ENCODE measurements at places on chromosomes 5 and 9.

DNA sequence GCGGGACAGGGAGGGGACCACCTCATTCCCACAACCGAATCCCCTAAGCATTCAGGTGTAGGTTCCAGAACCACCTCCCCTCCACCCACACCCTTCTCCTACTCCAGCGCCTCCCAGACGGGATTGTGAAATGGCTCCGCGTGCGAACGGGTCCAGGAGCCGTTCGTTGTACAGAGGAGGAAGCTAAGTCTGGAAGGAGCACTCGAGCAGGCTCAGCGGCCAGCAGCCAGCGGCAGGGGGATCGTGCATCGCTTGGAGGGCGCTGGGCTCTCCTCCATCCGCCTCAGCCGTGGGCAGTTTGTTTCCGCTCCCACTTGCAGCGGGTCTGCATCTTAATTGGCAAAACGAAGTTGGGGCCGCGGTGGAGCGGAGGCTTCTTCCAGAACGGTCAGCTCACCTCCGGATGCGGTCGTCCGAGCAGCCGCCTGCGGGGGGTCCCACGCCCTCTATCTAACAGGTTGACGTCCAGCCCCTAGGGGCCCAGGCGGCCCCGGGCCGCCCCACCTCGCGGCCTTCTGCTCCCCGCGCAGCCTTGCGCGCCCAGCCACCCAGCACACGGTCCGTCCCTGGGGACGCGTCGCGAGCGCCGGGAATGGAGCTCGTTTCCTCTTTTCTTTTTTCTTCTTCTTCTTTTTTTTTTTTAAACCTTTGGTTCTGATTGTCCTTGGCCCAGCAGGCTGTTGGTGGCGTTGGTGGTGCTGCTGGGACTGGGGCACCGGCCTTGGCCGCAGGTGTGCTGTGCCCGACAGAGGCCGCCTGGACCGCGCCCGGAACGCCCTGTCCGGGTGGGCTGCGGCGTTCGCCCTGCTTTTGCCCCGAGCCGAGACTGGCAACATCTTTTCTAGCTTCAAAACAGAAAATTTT lies 3.9 kb upstream of the BARX1 start:
- no peak for DNase-seq

- no peak for DNase-seq
These were observed 285.9 kb downstream of the ARL15 start for GRCh38 chr5:54024466-54024865.

DNA sequence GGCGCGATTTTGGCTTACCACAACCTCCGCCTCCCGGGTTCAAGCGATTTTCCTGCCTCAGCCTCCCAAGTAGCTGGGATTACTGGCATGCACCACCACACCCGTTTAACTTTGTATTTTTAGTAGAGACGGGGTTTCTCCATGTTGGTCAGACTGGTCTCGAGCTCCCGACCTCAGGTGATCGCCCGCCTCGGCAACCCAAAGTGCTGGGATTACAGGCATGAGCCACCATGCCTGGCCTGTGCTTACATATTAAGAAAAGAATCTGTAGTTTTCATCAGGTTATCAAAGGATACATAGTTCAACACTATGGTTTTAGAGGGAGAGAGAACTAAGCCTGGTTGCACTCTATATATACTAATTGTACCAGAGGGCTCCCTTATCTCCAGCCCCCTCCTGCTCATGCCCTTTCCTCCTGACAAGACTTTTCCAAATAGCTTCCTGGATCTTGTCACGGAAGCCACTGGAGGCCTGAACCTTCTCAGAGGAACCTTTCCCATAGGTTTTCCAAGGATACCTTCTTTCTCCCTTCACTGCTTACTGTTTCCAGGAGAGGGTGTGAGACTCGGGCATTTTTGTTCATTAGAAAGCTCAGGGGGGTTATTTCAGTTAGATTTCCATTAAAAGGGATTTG lies 53.1 kb downstream of the SLC44A1 start:
- no peak for DNase-seq

DNA sequence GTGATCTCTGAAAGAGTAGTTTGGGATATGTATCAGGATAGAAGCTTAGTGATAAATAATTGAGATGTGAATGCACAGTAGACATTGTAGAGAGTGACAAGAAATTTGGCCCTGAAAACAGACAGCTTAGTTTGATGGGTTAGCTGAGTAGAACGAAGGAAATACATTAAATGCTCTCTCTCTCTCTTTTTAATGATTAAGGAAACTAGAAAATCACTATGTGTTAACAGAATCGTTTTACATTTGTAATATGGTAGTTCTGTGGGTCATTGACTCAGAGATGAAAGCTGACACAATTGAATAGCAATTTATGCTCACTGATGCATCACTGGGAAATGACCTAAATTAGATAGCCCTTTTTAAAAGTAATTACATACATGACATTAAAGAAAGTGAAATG lies 739.8 kb upstream of the PTPRD start:
- no peak for DNase-seq

DNA sequence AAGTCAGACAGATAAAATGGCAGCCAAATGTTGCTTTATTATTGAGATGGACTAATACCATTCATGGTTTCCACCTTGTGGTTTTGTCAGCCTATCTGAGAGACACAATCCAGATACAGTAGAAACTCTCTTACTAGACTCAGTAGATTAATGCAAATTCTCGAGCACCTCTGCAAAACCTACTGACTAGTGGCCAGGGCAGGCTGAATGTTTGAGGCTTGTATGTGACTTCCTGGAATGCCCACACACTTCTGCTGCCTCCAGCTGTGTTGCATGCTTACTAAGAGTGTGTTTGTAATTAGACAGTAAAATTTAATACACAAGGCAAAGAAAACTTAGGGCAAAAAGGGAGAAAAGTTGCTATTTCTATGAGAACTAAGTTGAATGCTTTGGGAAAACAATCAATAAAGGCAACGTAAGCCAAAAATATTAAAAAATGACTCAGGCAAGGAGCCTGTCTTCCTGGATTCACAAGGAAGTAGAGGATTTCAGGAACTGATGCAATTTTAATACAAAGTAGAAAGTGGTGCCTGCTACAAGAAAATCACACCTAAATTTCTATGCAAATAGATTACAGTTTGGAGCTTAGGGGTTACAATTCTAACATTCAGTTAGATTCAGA lies 30.2 kb upstream of the CCNG1 start:
- DNase-seq: no peak

GRCh38 chr5:54964405-54964804 lies 21.0 kb downstream of the ESM1 start:
- no peak for DNase-seq

DNA sequence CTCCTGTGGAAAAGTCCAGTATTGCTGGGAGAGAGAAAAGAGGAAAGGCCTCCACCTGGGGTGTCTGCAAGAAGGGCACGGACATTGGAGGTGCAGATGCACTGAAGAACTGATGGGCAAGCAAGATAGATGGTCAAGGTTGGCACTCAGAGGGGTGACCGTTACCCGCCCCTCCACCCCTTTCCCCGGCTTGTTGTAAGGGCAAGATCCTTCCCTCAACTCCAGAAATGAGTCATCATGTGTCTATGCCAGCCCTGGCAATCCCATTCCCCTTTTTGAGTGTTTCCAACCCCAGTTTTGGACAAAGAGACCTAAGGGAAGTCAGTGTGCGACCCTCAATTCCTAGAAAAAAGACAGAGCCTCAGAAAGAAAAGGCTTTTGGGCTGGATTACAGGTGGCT lies 34.9 kb upstream of the ATP6V1G1 start:
- no peak for DNase-seq

DNA sequence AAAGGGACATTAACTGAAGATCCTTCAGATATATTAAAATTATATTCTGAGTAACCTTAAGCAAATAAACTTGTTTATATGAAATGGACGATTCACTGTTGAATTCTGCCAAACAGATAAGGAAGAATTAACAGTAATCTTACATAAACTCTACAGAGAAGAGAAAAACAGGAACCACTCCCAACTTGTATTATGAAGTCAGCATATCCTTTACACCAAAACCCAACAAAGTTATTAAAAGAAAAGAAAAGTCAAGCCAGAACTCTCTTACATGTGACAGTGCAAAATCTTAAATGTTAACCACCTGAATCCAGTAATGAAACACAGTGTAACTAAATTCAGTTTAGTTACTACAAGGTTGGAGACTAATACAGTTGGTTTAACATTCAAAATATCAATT lies 185.8 kb downstream of the DEPDC1B start:
- DNase-seq: no peak

DNA sequence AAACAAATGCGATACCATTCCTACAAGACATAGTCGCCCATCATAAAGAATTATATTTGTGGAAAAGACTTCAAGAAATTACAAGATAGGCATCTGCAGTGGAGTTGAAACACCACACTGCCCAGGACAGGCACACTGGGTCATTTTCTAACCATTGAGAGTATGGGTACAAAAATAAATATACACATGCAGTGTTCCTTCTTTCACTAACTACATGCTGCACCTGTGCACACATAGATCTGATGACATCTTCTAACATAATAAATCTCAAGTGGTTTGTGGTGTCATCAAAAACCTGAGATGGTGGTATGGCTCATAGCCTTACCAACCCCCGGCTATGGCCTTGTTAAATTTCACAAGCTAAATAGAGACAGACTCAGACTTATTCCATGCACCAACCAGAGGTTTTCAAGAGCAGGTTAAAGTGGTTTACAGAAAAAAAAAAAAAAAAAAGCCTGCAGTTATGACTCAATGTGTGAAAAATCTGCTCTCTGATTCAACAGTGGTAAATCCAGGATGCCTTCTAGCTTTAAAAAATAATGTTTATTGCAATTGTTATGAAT lies 12.4 kb upstream of the NFIB start:
- DNase-seq: no peak

DNA sequence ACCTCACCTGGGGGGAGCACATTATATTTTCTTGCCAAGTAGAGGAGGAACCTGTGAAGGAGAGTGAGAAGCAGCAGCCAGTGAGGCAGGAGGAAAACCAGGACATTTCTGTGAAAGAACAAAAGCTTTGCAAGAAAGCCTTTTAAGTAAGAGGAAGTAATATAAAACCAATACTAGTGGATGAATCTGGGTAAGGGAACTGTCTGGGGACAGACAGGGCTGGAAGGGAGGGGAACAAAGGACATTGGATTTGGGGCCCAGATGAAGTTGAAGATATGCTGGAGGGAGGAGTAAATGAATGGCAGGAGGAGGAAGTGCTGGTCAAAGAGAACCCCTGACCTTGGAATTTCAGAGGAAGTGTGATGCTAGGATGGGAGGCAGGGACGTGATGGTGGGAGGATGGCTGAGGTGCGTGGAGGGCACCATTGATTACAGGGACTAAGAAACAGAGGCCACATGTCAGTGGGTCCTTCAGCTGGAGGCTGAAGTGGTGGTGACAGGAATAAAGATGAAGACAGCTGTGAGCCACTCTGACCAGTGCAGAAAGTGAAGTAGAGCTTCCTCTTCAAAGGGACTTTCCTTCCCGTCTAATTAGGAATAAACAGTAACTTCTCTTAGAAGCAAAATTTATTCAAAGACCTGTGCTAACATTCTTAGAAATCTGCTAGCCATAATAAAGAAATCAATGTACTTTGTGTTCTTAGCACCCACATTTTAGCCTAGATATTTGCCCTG lies 43.5 kb upstream of the FABP6 start:
- no peak for DNase-seq

GRCh38 chr5:11509793-11510192 lies 394.5 kb downstream of the CTNND2 start:
- no peak for DNase-seq

DNA sequence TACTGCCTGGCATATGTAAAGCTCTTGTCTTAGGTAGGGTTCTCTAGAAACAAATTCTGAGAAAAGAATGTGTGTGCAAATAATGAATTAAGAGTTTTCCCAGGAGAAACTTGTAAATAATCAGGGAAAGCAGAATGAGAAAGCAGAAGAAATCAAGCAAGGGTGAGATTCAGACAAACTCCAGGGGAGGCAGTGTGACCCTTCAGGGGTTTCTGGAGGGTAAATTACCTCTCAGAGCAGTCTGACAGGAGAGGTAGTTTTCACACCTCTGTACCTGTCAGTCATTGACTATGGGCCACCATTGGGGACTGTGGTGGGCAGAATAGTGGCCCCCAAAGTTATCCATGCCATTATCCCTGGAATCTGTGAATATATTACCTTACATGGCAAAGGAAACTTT lies 124.6 kb downstream of the KCTD16 start:
- DNase-seq: no peak

DNA sequence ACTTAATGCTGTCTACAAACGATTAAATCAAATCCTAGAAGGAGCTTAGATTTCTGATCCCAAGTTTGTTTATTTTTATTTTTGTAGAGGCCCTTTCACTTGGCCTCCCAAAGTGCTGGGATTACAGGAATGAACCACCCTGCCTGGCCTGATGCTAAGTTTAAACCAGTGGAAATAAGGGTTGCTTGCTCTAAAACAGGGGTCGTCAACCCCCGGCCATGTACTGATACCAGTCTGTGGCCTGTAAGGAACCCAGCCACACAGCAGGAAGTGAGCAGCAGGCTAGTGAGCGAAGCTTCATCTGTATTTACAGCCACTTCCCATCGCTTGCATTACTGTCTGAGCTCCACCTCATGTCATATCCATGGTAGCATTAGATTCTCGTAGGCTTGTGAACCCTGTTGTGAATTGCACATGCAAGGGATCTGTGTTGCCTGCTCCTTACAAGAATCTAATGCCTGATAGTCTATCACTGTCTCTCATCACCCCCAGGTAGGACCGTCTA lies 11.4 kb downstream of the TTC1 start:
- DNase-seq: no peak

DNA sequence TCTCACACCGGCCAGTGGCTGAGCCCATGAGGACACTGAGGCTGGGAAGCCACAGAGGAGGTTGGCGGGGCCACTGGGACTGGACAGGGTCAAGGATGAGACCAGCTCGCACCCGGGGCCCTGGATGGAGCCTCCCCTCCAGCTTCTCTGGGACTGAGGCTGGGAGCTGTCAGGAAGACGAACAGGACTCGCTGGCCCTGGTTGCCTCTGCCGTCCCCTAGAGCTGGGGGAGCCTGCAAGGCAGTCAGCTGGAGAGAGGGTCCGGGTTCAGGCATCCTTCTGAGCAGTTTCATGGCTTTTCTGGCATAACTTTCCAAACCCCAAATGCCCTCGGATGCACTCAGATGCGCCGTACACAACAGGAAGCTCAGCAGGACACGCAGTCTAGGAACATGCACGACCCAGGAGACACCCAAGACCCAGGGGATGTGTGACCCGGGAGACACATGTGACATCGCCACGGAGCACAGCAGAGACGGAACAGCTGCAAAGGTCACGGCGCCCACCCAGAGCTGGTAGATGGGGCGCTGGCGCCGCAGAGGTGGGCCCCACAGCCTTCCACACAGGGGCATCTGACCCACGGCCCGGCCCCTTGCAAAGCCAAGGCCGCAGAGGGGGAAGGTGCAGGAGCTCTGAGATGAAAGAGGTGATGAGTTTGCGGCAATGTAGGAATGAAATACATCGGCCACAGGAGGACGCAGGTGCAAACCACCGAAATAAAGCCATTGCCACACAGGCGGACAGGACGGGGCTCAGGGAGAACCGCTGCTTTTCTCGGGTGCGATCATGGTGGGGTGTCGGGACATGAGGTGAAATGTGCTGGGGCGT lies 17.1 kb downstream of the TPPP start:
- peak; percentile 6 for DNase-seq

Data from activated naive CD4-positive, alpha-beta T cell treated with anti-CD3 and anti-CD28 coated beads, Interleukin-2, amount 50 U/mL, for 16 hours (primary cell).